ENCODE measurements at places on chromosomes 13 and 19. TPM values are rescaled to one million over a fixed set of nuclear protein-coding genes. Genes with fewer than 3 reads are reported as not detected.

Gene VSIG10L
- total RNA-seq = 1.6 TPM

Gene TMEM238
- total RNA-seq = not detected

Gene ZNF304
- total RNA-seq = 19.8 TPM

Gene TTYH1
- 191 TPM for total RNA-seq

Gene MAMSTR
- 1.6 TPM for total RNA-seq

Gene ERICH6B
- not detected for total RNA-seq

Gene ZNF793
- total RNA-seq = 44.5 TPM

Gene DMKN
- 15.5 TPM for total RNA-seq

Gene CEACAM5
- not detected for total RNA-seq

Gene RXFP2
- total RNA-seq = 0.69 TPM

Gene C19orf85
- not detected for total RNA-seq

Gene CLEC17A
- total RNA-seq = 0.46 TPM

Gene CERS1
- total RNA-seq = 48.9 TPM

Gene GJA3
- not detected for total RNA-seq

Gene ZNF443
- 12.5 TPM for total RNA-seq

Gene C1QTNF9
- total RNA-seq = 0.23 TPM

Gene TMEM38A
- total RNA-seq = 18.0 TPM
